ENCODE measurements at places on chromosomes 7 and 10. TPM values are rescaled to one million over a fixed set of nuclear protein-coding genes. Genes with fewer than 3 reads are reported as not detected.
A peak's percentile ranks its signal among the peaks of the same experiment; 100 is the strongest.

DNA sequence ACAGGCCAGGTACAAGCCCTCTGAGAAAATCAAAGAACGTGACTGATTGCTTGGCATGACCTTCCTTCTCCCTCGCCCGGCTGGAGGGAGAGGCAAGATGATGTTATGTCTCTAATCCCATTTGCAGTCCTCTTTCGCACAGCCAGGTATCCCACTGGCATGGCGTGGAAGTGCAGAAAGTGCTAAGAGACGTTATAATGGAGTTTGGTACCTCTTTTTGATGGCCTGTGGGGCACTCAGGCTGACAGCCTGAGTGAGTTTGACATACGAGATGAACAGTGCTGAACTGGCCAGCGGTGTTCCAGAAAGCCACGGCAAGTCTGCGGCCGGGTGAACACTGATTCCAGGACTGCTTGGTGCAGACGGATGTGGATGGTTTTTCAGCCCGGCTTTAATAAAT, 241.6 kb downstream of the RAB11FIP2 start:
- H3K4me1 ChIP-seq: no peaks in the 10 kb centered on the region
- no peak overlapping the region for H3K4me3 ChIP-seq
- DNase-seq: no peak
- H3K27ac ChIP-seq: no peak overlapping the region
- H3K27me3 ChIP-seq: peaks cover 3% of the 10 kb centered on the region
- no peaks in the 10 kb centered on the region for H3K36me3 ChIP-seq

GRCh38 chr10:75646218-75646915, 214.9 kb downstream of the LRMDA start:
- DNase-seq: no peak
- H3K27me3 ChIP-seq: peaks cover 3% of the 10 kb centered on the region
- no peaks in the 10 kb centered on the region for H3K4me1 ChIP-seq
- no peaks in the 10 kb centered on the region for H3K36me3 ChIP-seq

- no peak for DNase-seq
- H3K27me3 ChIP-seq: peaks cover 24% of the 10 kb centered on the region
- H3K36me3 ChIP-seq: no peaks in the 10 kb centered on the region
- no peak overlapping the region for H3K4me3 ChIP-seq
- H3K4me1 ChIP-seq: no peaks in the 10 kb centered on the region
Measured at GRCh38 chr7:157033483-157034473, 23.3 kb upstream of the MNX1 start.

DNA sequence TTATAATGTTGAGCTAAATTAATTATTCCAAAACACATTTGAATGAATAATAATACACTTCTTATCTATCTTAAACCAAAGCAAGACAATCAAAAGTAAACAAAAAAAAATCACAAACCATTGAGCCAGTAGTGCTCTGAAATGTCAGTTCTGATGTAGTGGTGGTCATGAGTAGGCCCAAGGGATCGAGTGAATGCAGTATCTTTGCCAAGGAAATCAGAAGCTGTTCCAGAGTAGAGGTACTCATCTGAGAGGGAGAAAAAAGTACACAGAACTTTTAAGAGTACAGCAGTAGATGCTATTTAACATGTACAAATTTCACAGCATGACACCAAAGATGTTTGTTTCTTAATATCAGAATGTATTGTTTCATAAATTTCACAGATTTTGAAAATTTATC, 121.5 kb downstream of the SEMA3D start:
- no peak overlapping the region for H3K27ac ChIP-seq
- no peaks in the 10 kb centered on the region for H3K36me3 ChIP-seq
- no peaks in the 10 kb centered on the region for H3K27me3 ChIP-seq

- H3K27me3 ChIP-seq: no peaks in the 10 kb centered on the region
- no peaks in the 10 kb centered on the region for H3K4me1 ChIP-seq
- no peak for DNase-seq
Measured at GRCh38 chr7:33410266-33410665, 280.9 kb downstream of the BBS9 start.

DNA sequence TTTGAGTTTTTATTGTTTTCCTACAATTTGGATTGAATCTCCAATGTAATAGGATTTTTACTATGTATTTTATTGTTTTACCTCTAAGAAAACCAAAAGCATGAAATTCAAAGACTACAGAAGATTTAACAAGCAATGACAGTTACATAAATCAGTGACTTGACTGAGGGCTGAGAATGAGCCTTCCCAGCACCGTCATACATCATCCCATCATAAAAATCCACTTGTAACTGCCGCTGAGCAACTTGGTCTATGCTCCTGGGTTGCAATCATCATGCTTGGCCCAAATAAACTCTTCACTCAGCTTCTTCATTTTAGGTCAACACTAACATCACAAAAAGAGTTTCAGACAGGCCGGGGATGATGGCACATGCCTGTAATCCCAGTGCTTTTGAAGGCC, 13.5 kb downstream of the LARP4B start:
- H3K4me3 ChIP-seq: no peak overlapping the region
- no peak for DNase-seq
- peaks cover 28% of the 10 kb centered on the region for H3K36me3 ChIP-seq
- peaks cover 24% of the 10 kb centered on the region for H3K4me1 ChIP-seq

- H3K27ac ChIP-seq: no peak overlapping the region
- DNase-seq: no peak
- H3K4me3 ChIP-seq: no peak overlapping the region
- no peaks in the 10 kb centered on the region for H3K36me3 ChIP-seq
Measured at GRCh38 chr10:46289209-46289810, 2.5 kb downstream of the ANTXRL start.

DNA sequence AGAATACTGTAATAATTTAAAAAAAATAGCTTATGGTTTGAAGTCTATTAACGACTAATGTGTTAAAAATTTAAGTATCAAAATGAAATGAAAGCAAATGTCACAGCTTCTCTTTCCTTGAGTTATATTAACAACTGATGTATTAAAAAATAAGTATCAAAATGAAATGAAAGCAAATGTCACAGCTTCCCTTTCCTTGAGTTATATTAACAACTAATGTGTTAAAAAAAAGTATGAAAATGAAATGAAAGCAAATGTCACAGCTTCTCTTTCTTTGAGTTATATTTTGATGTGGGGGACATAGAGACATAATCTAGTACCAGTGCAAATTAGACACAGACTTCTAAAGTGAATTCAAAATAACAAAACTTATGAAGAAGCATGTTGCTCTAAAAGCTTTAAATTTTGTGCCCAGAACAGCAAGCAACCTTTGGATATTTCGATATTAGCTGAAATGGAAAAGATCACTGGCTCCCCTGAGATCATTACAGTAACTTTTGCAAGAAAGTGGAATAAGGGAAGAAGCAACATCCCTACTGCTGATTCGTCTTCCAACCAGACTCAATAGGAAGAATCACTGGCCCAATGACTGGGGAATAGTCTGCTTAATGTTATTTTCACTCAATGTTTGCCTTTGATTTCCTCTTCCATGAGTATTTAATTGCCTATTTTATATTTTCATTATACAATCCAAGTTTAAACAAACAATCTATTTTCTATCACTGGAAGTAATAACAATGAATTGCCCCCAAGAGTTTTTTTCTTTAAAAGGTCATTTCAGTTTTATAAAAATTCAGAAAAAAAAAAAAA, 8.0 kb downstream of the SKAP2 start:
- H3K27ac ChIP-seq: no peak overlapping the region
- peaks cover 16% of the 10 kb centered on the region for H3K36me3 ChIP-seq
- H3K27me3 ChIP-seq: no peaks in the 10 kb centered on the region
- peaks cover 45% of the 10 kb centered on the region for H3K4me1 ChIP-seq
- no peak for DNase-seq

- no peak for DNase-seq
- no peaks in the 10 kb centered on the region for H3K36me3 ChIP-seq
- H3K27ac ChIP-seq: no peak overlapping the region
- H3K27me3 ChIP-seq: no peaks in the 10 kb centered on the region
- H3K4me1 ChIP-seq: no peaks in the 10 kb centered on the region
Measured at GRCh38 chr10:112899391-112900065, 50.5 kb upstream of the TCF7L2 start.

DNA sequence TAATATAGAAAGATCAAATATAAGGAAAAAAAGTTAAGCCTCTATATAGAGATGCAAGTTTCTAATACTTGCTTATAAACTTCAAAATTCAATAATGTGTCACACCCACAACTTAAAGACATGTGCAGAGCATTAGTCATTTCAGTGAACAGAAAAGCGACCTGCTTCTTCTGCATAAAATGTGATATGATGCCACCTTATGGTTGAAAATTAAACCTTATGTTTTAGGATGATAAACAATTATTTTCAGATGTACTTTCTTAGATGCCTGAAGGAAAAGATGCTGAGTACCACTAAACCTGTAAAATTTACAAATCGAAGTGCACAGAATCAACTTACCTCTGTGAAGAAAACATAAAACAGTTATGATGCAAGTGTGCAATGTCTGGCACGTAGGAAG, 96.0 kb downstream of the MTERF1 start:
- DNase-seq: no peak
- H3K4me1 ChIP-seq: no peaks in the 10 kb centered on the region
- no peaks in the 10 kb centered on the region for H3K27me3 ChIP-seq
- no peak overlapping the region for H3K27ac ChIP-seq
- no peak overlapping the region for H3K4me3 ChIP-seq

GRCh38 chr10:23173214-23174073, 18.7 kb upstream of the PTF1A start:
- H3K4me3 ChIP-seq: no peak overlapping the region
- no peaks in the 10 kb centered on the region for H3K4me1 ChIP-seq
- H3K36me3 ChIP-seq: no peaks in the 10 kb centered on the region
- no peak for DNase-seq

GRCh38 chr7:12715372-12716133, 28.1 kb downstream of the ARL4A start:
- H3K4me1 ChIP-seq: peaks cover 2% of the 10 kb centered on the region
- no peaks in the 10 kb centered on the region for H3K36me3 ChIP-seq
- H3K27ac ChIP-seq: no peak overlapping the region
- H3K27me3 ChIP-seq: no peaks in the 10 kb centered on the region
- DNase-seq: no peak

GRCh38 chr10:29056729-29057128, 232.1 kb upstream of the LYZL1 start:
- H3K4me3 ChIP-seq: no peak overlapping the region
- H3K36me3 ChIP-seq: no peaks in the 10 kb centered on the region
- no peak overlapping the region for H3K27ac ChIP-seq
- H3K27me3 ChIP-seq: no peaks in the 10 kb centered on the region
- no peaks in the 10 kb centered on the region for H3K4me1 ChIP-seq

DNA sequence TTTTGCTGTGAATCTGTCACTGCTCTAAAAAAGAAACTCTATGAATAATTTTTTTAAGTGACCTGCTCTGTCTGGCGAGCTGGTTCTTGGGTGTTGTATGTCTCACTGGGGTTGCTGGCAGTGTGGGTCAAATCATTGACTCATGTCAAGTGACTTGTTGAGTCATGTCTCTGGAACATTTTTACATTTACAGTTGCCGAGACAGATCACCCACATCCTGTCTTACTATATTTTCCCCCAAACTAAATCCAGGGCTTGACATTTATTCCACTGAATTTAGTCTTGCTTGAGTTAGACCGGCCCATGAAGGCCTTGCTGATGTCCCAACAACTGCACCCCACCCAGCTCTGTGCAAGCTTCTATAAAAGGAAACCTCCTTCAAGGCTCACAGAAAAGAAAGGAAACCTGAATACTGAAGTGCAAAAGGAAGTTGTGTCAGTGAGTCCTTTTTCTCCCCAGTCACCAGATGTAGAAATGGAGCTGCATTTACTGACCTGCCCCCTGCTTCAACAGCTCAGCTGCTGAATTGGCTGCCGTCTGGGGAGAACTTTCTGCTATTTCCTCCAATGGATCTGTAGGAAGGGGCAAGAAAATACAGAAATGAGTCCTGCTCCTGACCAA, 290.3 kb downstream of the TNS3 start:
- DNase-seq: no peak
- H3K36me3 ChIP-seq: peaks cover 90% of the 10 kb centered on the region
- H3K4me1 ChIP-seq: peaks cover 15% of the 10 kb centered on the region
- peak overlapping the region; percentile 5 for H3K27ac ChIP-seq
- no peak overlapping the region for H3K4me3 ChIP-seq

DNA sequence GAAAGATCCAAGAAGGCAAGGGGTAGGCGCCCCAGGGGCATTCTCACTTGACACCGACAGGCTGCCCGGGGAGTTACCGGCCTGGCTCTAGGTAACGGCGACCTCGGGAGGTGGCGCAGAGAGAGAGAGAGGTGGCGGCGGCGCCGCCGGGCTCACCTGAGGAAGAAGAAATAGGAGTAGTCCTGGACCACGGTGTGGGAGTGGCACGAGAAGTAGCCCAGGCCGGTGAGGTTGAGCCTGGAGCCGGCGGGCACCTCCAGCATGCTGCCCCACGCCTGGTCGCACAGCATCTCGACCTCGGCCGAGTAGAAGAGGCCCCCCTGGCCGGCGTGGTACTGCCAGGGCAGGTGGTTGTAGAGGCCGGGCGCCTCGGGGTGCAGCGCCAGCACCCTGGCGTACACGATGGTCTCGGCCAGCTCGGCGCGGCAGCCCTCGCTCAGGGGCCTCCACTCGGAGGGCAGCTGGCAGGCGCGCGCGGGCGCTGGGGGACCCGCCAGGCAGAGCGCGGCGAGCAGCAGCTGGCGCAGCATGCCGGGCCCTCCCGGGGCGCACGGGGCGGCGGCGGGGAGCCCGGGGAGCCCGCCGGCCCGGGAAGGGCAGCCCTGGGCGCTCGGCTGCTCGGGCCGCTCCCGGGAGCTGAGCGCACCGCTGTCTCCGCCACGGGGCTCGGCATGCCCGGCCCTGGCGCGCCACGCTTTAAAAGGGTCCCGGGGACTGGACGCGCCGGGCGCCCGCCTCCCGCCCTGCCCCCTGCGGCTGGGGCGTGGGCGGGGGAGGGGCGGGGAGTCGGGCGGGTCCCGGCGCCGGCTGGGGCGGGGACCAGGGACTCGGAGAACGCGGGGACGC, at the start of gene CCDC3:
Gene CCDC3, minus strand, starts transcription at position 673 of the 846 bp plus-strand sequence. Its CDS starts 143 bp downstream, at position 530.
- H3K27ac ChIP-seq: no peak within 1 kb of the TSS
- peaks cover 45% of the 10 kb centered on the region for H3K27me3 ChIP-seq
- peaks cover 6% of the 10 kb centered on the region for H3K4me1 ChIP-seq
- no peaks in the 10 kb centered on the region for H3K36me3 ChIP-seq

GRCh38 chr10:132066812-132067211, 1.1 kb downstream of the JAKMIP3 start:
- H3K4me3 ChIP-seq: no peak overlapping the region
- H3K36me3 ChIP-seq: no peaks in the 10 kb centered on the region
- H3K27me3 ChIP-seq: peaks cover 10% of the 10 kb centered on the region
- H3K4me1 ChIP-seq: peaks cover 4% of the 10 kb centered on the region
- no peak for DNase-seq

- H3K27me3 ChIP-seq: peaks cover 4% of the 10 kb centered on the region
- no peak overlapping the region for H3K4me3 ChIP-seq
- DNase-seq: no peak
- H3K4me1 ChIP-seq: no peaks in the 10 kb centered on the region
- H3K27ac ChIP-seq: no peak overlapping the region
Measured at GRCh38 chr7:156577645-156578577, 62.7 kb upstream of the RNF32 start.

SLC13A4 gene
- total RNA-seq: not detected

PON1 gene
- total RNA-seq: not detected

FFAR4 gene
- not detected for total RNA-seq

TET1 gene
- total RNA-seq: 0.69 TPM

TSPAN12 gene
- total RNA-seq: not detected

CAV1 gene
- 6.1 TPM for total RNA-seq

OR2A7 gene
- 1.9 TPM for total RNA-seq

ESYT2 gene
- total RNA-seq: 20.3 TPM
